ENCODE measurements at places on chromosomes 7 and 10.

DNA sequence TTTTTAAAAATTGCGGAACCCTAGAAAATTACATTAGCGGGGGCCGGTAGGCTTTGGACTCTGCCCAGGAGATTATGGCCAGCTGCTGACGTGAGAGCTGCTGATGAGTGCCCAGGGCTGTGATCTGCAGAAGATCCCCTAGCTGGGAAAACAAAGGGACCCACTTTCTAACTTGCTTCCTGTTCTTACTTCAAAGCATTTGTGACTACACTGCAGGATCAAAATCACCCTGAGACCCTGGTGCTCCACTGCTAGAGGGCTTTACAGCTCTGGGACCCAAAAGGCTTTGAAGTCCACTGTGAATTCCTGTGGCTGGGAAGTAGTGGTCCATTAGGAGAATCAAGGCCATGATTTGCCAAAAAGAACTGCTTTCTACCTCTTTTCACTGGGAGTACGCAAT, 499.4 kb upstream of the AKR1E2 start:
- no peak for DNase-seq

GRCh38 chr7:70498232-70498992, 633.5 kb upstream of the GALNT17 start:
- DNase-seq, result no peak

DNA sequence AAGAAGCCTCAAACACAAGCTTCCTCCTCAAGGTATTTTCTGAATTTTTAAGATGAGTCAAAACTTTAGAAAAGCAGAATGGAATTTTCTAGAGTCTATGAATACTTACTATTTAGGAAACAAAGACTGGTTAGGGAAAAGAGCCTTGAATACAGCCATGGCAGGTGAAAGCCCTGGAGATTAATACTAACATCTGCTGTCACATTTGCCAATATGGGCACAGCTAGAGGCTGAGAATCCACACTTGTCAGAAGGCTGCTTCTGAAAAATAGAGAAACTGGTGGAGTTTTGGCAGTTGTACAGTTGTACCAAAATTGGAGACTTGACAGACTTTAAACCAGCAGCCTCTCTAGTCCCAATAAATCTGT, 24.3 kb upstream of the CNNM1 start:
- no peak for DNase-seq

DNA sequence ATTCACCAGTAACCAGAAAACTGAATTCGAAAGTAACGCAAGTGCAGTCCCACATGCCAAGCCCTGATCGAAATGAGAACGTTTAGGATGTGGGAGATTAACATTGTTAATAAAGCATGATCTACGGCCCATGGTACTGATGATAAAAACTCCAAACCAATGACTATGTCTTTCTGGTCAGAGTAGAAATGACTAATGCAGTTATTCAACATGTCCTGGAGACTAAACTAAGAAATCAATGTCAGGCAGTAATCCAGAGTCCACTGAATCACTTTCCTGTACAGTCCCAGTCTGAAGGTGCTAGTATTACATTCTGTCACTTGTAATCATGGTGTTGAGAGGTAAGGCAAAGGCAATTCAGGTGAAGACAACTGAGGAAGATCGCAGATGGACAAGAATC, 14.4 kb downstream of the NPSR1 start:
- no peak for DNase-seq

GRCh38 chr7:144379776-144380384, 23.6 kb downstream of the NOBOX start:
- no peak for DNase-seq

DNA sequence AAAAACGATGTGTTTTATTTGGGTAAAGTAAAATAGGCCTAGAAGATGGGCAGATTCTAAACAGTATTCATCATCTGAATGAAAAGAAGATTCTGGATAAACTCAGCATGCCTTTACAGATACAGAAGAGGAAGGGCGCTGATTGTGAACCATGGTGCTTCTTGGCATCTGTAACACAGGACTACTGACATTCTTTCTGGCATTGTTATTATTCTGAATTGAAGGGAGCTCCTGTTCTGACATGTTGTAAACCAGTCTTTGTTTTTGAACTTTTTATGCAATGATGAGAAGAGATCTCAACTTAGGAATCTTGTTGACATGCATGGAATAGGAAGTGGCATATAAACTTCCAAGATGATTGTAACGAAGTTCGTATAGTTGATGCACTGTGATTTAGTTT, 13.5 kb downstream of the RPA3 start:
- DNase-seq, result no peak
